ENCODE measurements at places on chromosomes 12 and 14.

DNA sequence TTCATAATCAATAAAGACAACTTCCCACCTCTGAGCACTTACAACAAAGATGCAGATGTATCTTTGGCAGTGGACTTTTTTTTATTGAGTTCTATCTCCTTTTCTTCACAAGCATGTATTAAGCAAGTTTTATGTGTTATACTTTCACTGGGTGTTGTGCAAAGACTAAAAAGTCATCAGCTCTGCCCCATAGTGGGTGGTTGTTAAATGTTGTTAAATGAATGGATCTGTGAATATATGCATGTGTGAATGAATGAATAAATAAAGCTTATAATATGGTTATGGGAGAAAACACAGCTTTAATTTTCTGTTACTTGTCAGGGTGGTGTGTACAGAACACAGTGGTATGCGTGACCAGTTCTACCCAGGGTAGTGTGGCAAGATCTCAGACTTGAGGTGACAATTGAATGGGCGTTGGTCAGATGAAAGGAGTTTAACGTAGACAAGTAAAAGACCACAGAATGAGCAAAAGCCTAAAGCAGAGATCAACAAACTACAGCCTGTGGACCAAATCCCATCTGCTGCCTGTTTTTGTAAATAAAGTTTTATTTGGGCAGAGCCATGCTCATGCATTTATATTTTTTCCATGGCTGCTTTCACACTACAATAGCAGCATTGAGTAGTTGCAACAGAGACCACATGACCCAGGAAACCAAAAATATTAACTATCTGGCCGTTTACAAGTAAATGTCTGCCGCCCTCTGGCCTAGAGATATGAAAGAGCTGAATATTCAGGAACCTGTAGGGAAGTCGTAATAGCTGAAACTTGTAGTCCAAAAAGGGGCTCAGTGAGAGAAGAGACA, 207.4 kb upstream of the EEA1 start:
- no peak for DNase-seq

- no peak for DNase-seq
Measured at GRCh38 chr12:127962303-127962702, 304.7 kb upstream of the TMEM132C start.

- no peak for DNase-seq
Measured at GRCh38 chr12:93016752-93017350, 87.8 kb upstream of the EEA1 start.

- no peak for DNase-seq
Measured at GRCh38 chr12:52182384-52182783, 9.4 kb downstream of the KRT80 start.

DNA sequence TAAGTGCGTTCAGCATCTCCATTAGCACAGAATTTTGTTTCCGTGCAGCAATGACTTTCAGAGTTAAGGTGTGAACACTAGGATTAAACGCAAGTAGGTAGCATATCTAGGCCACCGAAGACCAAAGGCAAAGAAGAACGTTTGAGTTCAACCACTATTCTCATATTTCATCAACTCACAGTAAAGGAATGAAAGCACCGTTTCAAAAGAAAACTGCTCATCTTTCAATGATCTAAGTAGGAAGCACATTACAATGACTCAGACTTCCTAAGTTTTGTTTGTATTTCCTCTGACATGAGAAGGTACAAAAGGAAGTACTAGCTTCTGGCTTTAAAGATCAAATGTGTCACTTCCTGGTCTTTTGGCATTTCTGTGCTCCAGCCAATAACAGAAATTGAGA, 57.6 kb downstream of the ACADS start:
- DNase-seq: no peak

Measured in activated naive CD8-positive, alpha-beta T cell treated with anti-CD3 and anti-CD28 coated beads for 36 hours (primary cell).